ENCODE measurements at places on chromosomes 1 and 21. TPM values are rescaled to one million over a fixed set of nuclear protein-coding genes. Genes with fewer than 3 reads are reported as not detected.

GRCh38 chr1:184518736-184519357 lies 132.0 kb downstream of the C1orf21 start:
- peak; percentile 65 for DNase-seq

GRCh38 chr1:113538225-113538624 lies 147.9 kb downstream of the MAGI3 start:
- no peak for DNase-seq

DNA sequence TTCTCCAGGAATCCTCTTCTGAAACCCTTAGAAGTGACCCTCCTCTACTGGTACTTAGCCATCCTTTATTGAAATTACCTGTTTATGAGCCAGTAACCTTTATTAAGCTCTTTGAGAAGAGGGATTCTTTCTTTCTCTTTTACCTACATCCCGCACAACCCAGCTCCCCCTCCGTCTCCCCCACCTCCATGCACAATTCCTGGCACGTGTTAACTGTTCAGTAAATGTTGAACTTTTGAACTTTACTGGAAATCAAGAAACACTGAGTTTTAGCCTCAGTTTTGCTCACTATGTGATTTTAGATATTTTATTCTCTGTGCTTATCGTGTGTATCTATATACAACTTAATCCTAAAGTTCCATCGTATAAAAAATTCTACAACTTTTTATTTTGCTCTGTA lies 1.8 kb downstream of the TMED5 start:
- peak; percentile 37 for DNase-seq

DNA sequence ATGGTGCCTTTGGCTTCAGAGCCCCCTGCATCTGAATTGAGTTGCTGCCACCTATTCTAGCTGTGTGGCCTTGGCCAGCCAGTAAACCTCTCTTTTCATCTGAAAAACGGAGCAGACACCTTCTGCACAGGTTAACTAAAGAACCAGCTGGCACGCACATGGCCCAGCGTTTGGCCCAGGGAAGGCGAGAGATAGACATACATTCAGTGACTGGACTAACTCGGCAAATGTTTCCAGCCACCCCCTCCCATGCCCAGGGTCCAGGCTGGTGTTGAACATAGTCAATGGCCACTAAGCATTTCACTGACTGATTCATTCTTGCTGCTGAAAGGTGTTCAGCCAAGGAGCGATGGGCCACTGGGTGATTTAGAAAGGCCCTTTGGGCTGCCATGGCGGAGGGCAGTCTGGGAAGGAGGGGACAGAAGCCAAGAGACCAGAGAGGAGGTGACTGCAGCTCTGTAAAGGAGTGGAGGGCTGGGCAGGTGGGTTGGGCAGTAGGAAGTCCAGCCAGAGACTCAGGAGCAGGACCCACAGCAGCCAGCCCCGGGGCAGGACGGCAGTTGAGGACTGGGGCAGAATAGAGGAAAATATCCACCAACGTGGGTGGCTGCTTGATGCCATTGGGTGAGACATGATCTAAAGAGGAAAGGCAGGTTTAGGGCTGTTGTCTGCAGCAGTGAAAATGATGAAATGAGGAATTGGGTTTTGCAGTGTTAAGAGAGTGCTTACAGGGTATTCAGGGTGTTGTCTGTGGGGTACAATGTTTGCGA lies 184.3 kb downstream of the HIVEP3 start:
- DNase-seq = no peak

DNA sequence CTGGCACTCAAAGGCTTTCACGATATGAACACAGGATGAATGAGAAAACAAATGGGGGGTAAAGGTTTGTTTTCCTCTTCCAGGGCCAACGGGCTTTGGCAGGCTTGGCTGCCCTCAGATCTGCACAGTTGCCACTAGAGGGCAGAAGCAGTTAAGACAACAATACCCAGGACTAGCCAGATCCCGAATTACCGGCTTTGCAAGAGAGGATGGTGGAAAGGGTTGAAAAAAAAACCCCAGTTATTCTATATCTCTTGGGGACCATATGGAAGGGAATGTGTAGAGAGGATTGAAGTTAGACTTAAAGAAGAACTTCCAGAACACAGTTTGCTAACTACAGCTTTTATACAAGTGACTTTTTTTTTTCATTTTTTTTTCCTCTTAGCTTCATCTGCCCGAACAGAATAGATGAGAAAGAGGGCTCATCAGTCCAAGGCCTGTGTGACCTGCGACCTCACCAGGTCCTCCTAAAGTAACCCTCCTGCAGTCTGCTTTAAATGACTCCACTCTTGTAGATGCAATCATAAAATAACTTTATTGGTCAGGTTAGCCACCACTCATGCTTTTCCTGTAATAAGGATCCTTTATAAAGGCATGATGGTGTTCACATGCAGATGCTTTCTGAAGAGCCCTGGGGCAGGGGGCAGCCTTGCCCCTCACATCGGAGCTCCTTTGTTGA lies 10.7 kb downstream of the FMOD start:
- DNase-seq = peak; percentile 76

DNA sequence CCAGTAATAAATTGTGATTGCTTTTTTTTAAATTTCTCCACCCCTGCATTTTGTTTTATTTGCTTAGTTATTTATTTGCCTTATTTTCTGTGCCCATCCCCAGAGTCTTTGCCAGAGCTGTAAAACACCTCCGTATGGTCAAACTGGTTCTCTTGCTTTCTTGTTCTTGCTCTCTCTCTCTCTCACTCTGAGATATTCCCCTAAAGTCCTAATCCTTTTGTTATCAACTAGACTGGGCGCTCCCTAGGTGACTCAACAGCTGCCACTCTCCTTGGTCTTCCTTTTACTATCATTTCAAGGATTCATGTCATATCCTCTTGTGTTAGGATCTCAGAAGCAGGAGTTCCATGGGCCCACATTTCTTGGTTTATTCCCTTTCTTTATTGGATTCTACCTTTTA lies 160.0 kb downstream of the PRDM2 start:
- no peak for DNase-seq

GRCh38 chr1:93649231-93649630 lies 32.4 kb downstream of the BCAR3 start:
- no peak for DNase-seq

DNA sequence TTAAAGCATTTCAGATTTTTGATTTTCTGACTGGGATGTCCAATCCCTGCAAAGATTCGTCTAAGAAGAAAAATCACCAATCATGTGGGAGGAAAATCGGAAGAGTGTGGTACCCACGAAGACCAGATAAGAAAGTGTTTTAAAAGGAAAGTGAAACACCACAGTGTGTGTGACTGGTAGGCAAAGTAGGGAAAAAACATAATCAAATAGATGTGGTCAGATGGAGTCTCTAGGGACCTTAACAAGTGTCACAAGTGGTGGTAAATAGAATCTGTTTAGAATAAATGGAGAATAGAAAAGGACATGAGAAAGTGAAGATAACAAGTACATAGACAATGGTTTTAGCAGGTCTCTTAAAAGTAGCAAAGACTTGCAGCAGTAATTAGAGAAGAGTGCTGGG lies 154.6 kb downstream of the SLC30A10 start:
- DNase-seq = no peak

GRCh38 chr21:27695246-27695645 lies 728.4 kb upstream of the ADAMTS5 start:
- no peak for DNase-seq

DENND2C gene
- 0.22 TPM for total RNA-seq

PLEKHA6 gene
- total RNA-seq = 11.5 TPM

- no peak for DNase-seq
Observed at GRCh38 chr1:18041102-18041501, 66.5 kb upstream of the IGSF21 start.

GRCh38 chr1:235951661-235952060 lies 85.0 kb upstream of the LYST start:
- no peak for DNase-seq

- no peak for DNase-seq
Observed at GRCh38 chr1:209154912-209155311, 428.6 kb upstream of the CAMK1G start.
